Putamen (tissue), 1 donor: ENCODE measurements at places on chromosomes 6 and 20.

GRCh38 chr20:25553819-25554296 is 31.5 kb downstream of the NINL start:
- no peak for DNase-seq

GRCh38 chr6:72322771-72323170 is 299.1 kb upstream of the KCNQ5 start:
- DNase-seq: no peak

DNA sequence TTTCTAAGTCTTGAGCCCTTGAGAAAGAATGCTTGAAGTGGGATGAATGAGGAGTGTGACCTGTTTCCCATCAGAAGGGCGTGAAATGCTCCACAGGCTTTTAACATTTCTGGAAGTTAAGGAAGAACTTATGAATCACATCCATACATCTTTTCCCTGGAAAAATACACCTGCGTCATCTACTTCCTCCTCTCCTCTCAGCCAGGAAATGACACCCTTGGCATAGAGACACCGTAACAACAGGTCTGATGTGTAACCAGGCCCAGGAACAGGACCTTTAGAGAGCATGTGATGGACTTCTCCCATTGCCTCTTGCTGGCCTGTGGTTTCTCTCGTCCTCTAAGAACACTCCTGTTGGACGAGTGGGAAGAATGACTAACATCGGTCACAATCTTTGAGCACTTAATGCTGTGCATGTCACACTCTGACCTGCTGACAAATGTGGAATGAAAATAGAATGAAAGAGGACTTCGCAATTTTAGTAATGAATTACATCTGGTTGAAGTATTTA is 28.5 kb upstream of the CITED2 start:
- DNase-seq: no peak

DNA sequence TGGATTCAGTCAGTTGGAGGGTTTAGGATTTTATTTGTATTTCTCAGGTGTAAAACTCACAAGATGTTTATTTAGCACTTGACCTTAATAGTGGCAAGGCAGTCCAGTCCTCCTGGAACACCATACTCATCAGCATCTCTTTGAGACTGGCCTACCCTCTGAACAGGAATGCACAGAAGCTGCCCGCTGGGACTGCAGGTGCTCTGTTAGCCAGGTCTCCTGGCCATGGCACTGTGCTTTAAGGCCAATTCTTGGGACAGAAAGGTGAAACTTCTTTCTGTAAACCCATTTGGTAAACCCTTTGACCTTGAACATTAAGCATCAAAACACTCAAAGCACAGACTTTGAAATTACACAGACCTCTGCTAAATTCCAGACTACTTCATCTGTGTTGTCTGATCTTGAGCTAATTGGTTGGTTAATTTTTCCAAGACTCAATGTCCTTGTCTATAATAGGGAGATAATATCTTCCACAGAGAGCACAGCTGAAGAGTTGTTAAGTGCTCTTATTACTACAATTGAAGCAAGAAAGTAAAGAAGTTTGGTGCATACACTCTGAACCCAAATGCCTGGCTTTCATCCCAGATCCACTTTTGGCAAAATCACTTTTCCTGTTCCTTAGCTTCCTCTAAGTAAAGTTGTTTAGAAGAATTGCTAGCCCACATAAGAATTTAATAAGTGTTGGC is 54.9 kb upstream of the NT5E start:
- DNase-seq: peak; percentile 33

DNA sequence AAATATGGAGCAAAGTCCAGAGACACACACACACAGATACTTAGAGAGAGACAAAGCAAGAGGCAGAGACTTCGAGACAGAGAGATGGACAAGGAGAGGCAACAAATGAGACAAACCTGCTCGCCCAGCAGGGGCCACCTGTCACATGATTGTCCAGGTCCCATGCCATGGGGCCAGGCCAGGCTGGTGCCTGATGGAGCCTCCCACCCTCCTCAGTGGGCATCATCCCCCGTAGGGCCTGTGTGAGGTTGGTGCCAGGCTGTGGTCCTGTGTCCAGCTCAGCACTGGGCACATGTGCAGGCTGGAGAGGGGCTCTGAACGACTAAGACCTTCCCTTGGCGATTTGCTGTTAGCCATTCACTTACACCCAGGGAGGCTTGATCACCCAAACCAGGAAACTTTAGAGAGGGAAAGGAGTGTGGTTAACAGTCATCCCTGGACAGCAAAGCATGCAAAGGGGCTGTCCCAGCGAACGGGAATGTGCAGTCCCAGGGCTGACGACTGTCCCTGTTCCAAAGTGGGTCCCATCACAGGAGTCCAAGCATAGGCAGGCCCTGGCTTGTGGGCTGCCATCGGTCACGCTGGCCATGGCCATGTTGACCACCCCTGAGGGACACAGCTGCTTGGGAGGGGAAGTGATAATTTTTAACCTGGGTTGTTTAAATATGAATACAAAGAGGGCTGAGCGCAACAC is 38.4 kb upstream of the PHACTR3 start:
- DNase-seq: no peak

GRCh38 chr20:35279040-35279439 is 1.1 kb upstream of the MMP24OS start:
- no peak for DNase-seq

GRCh38 chr20:35901678-35902544 is 52.4 kb downstream of the SCAND1 start:
- no peak for DNase-seq

GRCh38 chr6:5968817-5969734 is 37.6 kb downstream of the NRN1 start:
- DNase-seq: no peak

DNA sequence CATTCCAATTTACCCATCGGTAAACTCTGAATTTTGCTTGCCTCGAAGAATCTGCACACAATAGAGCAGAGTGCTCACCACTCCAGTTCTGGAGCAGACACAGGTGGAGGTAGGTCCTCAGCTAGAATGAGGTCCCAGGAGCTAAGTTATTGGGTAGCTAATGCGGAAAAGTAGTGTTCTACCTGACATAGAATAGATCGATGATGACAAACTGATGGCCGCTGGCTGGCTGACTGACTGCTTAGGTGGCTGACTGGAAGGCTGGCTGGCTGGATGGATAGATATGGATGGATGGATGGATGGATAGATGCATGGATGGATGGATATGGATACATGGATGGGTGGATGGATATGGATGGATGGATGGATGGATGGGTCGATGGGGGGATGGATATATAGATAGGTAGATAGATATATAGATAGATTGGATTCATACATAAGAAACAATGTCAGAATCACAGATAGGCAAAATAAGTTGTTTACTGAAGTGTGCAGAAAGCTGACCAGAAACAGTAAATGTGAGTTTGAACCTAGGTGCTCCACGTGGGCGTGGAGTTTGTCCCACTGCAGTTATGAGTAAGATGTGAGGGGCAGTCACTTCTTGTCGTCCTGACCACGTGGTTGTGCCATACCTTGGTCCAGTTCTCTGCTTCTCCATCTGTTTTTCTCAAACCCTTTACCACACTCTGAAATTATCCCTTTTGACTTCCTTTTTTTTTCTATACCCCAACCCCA is 62.1 kb downstream of the TBXT start:
- no peak for DNase-seq

DNA sequence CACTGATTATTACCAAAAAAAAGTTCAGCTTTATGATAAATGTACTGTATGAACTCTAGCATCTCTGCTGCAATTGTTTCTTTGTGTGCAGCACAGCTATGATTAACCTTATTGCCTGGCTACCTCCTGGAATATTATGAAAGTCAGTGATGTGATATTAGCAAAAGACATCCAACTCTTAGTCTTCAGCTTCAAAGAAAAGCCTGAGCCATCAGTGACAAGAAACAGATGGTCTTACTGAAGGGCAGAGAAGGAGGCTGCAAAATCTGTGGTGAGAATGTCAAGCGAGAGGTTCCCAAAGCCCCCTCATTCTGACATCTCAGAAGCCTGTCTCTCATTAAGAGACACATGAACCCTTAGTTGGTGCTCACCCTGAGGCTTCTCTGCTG is 89.4 kb upstream of the TNFAIP3 start:
- DNase-seq: no peak

- no peak for DNase-seq
These were observed 105.8 kb upstream of the SUPT3H start for GRCh38 chr6:45483501-45483900.

GRCh38 chr6:73586416-73586974 is 65.7 kb upstream of the EEF1A1 start:
- peak; percentile 25 for DNase-seq

DNA sequence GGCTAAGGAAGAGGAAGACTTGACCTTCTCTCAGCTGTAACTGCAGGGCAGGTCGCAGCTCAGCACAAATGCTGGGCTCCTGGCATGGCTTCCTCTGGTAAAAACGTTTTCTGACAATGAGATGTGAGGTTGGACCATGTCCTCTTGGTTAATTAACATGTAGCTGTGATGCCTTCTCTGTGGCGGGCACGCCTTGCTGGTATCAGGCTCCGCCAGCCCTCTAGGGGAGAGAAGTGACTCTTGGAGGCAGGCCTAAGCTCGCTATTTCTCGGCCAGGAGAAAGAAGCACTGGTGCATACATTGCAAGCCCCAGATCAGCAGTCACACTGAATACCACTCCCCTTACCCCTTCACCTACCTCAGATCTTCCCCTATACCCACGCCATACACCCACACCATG is 65.0 kb downstream of the QRSL1 start:
- no peak for DNase-seq

- no peak for DNase-seq
These were observed 69.0 kb downstream of the DLL1 start for GRCh38 chr6:170221753-170222400.

GRCh38 chr6:125022391-125022989 is 60.3 kb downstream of the RNF217 start:
- DNase-seq: no peak

GRCh38 chr20:61073376-61073775 is 178.7 kb upstream of the CDH4 start:
- DNase-seq: no peak

- DNase-seq: no peak
These were observed 82.7 kb upstream of the AKIRIN2 start for GRCh38 chr6:87784690-87785089.

DNA sequence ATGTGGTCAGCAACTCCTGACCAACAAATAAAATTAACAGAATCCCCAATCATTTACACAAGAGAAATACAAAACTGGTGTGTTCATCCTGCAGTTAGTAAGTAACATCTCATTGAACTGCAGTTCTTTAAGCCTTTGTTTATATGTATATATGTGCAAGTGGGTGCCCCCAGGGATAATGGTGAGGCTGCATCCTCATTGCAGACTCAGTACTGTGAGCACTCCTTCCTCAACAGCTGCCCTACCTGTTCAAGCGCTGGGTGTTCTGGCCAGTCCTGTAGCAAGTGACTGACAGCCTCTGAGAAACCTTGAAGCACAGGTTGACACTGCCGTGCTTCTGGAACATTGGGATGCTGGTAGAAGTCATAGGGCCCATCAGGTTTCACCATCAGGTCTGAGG is 49.8 kb upstream of the LYRM2 start:
- DNase-seq: no peak

DNA sequence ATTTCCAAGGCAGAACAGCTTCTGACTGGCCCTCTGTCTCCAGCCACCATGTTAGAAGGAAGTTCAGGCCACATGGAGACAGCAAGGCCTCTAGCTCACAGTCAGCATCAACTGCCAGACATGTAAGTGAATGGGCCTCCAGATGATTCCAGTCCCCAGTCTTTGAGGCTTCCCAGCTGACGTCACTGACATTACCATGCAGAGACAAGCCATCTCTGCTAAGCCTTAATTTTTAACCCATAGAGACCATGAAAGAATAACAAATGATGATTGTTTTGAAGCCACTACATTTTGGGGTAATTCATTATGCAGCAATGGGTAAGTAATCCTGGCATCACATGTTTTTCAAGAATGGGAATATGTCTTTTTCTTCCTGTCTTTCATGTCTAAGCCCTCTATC is 11.3 kb upstream of the DEFB129 start:
- DNase-seq: no peak
